ENCODE measurements at places on chromosomes 4 and X. TPM values are rescaled to one million over a fixed set of nuclear protein-coding genes. Genes with fewer than 3 reads are reported as not detected.

- DNase-seq = no peak
Observed at GRCh38 chr4:23978002-23978401, 88.2 kb upstream of the PPARGC1A start.

Gene MAP3K15
- not detected for total RNA-seq

DNA sequence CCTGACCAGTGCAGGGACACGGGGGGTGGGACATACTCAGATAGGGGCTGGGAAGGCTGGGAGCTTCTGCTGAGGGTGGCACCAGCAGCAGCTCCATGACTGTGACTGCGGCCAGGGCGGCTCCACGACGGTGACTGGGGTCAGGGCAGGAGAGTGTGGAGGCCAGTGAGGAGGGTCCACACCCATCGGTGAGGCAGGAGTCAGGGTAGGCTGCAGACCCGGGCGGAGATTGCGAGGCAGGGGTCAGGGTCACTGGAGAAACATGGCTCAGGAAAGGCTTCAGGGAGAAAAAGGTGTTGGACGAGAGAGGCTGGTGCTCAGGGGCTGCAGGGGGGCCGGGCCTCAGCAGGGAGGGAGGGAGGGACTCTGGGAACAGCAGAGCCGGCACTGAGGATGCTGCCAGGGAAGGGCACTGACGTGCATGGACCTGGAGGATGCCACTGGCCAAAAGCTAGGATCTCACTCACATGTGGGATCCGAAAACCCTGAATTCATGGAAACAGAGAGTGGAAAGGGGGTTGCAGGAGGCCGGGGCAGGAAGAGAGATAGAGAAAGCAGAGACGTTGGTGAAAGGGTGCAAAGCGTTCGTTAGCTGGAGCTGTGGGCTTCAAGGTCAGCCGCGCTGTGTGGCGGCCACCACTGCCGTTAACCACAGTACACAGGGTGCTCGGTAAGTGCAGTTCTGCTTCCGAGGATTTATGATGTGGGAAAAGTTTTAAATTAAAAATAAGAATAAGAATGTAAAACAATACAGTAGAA, 22.0 kb downstream of the ATP5ME start:
- no peak for DNase-seq

- DNase-seq = peak; percentile 7
Observed at GRCh38 chr4:153310793-153311192, 33.7 kb upstream of the MND1 start.

Gene TENM3
- 26.4 TPM for total RNA-seq

Gene HCFC1
- 28.3 TPM for total RNA-seq

GRCh38 chrX:9980401-9980800, 13.2 kb downstream of the CLDN34 start:
- DNase-seq = no peak

GRCh38 chr4:81481151-81481550, 9.4 kb upstream of the RASGEF1B start:
- no peak for DNase-seq

Gene GABRG1
- total RNA-seq = not detected

Gene TLR3
- total RNA-seq = 0.97 TPM

DNA sequence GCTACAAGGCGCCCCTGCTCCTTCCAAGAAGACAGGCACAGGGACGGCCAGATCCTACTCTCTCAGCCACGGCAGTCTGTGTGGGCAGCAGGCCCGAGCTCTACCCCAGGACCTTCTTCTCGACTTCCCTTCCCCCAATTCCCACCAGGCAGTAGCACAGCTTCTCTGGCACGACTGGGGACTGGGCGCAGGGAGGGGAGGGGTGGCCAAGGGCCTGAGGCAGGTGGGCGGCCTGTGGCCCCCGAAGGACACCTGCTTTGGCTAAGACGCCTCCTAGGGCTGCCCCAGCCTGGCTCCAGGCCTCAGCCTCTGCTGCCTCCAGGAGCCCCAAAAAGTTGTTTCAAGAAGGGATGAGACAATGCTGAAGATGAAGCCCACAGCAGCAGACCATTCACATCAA, 24.2 kb upstream of the IRF2 start:
- DNase-seq = no peak

- no peak for DNase-seq
Observed at GRCh38 chr4:128373628-128374027, 86.0 kb upstream of the PGRMC2 start.

- DNase-seq = peak; percentile 10
Observed at GRCh38 chr4:96352051-96352517, 512.2 kb downstream of the PDHA2 start.

Gene ARAP2
- 11.2 TPM for total RNA-seq
